Astrocyte (in vitro differentiated cells and primary cell): ENCODE measurements at places on chromosomes 7 and 10. TPM values are rescaled to one million over a fixed set of nuclear protein-coding genes. Genes with fewer than 3 reads are reported as not detected.

DNA sequence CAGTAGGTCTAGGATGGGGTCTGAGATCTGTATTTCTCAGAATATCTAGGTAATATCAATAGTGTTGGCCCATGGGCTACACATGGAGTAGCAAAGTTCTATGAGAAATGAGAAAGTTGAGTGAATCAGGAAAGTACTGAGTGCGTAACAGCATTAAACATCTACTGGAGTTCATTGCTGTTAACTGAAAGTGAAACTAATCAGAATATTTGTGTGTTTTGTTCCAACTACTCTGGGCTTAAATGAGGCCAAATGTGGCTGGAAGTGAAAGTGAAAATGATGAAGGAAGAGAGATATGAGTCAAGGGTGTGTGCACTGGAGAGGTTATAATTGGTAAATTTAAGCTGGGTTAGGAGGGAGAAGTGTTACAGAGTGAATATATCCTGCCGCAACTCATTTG is 46.5 kb downstream of the TMEM106B start:
- peak; percentile 35 for DNase-seq

DNA sequence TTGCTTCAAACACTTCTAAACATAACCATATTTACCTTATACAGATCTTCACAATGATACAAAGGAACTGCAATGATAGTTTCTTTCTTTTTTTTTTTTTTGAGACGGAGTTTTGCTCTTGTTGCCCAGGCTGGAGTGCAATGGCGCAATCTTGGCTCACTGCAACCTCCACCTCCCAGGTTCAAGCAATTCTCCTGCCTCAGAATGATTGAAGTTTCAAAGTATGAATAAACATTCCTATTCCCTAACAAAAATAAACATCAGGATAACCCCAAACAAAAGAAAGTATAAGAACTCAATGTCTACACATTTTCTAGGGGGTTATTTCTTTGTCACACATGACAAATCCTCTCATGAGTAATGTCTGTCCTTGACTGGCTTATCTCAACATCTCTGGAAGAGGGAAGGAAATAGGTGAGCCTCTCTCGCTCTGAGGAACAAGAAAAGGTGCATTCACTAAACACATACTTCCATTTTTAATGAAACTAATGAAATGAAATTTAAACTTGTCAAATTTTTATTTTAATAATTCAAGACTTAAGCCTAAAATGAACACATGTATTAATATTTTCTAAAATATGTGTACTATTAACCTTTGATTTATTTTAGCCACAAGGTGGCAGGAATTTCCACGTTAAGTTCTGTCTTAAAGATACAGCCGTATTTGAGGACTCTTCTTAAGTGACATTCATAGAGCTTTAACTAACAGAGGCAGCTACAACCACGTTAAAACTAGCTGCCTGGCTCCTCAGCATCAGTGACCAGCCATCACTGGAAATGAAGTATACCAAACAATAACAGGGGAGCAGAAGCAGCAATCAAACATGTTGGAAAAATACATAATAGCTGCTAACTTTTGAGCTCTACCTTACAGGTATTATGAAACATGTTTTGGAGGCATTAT is 58.3 kb downstream of the MALSU1 start:
- DNase-seq, result peak; percentile 57

DNA sequence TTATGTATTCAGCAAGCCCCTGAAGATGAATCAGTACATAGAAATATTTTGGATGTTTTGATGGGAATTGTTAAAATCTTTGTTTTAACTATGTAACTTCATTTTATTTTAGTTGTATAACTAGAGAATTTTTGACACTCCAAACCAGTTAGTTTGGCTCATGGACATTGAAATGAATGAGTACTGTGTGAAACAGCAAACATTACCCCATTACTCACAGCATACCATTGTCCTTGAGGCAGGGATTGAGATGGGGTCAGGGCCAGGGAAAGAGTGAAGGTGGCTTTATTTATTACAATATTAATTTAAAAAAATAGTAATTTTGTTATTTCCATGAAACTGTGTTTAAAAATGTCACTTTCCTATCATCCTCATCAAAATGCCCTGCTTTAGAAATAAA is 4.8 kb upstream of the BMPER start:
- DNase-seq, result no peak

The CCDC146 gene
- 1.8 and 2.0 TPM in 2 replicates for total RNA-seq

GRCh38 chr10:130040817-130041330 is 69.8 kb downstream of the C10orf143 start:
- no peak for DNase-seq

The HOXA11 gene
- total RNA-seq, result not detected in 2 replicates

GRCh38 chr7:73968487-73968886 is 59.5 kb upstream of the ELN start:
- DNase-seq, result no peak

- no peak for DNase-seq
Observed at GRCh38 chr7:82051601-82052000, 281.8 kb upstream of the HGF start.

GRCh38 chr10:125340903-125341302 is 180.5 kb upstream of the CTBP2 start:
- peak; percentile 0 for DNase-seq

The CPXM2 gene
- total RNA-seq, result 5.2 and 5.5 TPM in 2 replicates

DNA sequence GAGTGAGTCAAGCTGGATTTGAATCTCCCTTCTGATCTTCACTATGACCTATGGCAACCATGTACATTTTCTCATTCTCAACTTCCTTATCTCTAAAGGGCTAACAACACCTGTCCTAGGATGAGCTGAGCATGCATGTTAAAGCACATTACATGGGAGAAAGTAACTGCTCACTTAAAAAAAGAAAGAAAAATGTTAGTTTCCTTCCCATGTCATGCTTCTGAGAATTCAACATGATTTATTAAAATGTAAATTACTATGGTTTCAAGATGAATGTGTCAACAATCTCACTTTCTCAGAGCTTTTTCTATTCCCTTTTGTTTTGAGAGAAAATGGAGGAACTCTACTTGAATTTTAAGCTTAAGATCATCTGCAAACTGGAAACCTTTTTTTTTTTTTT is 295.3 kb downstream of the SKIDA1 start:
- DNase-seq, result no peak

- no peak for DNase-seq
Observed at GRCh38 chr7:7829667-7830066, 111.3 kb upstream of the RPA3 start.

The ZMIZ2 gene
- total RNA-seq, result 62.5 and 76.8 TPM in 2 replicates

The INA gene
- 26.9 and 39.6 TPM in 2 replicates for total RNA-seq

- no peak for DNase-seq
Observed at GRCh38 chr7:148304456-148304855, 286.1 kb upstream of the C7orf33 start.

DNA sequence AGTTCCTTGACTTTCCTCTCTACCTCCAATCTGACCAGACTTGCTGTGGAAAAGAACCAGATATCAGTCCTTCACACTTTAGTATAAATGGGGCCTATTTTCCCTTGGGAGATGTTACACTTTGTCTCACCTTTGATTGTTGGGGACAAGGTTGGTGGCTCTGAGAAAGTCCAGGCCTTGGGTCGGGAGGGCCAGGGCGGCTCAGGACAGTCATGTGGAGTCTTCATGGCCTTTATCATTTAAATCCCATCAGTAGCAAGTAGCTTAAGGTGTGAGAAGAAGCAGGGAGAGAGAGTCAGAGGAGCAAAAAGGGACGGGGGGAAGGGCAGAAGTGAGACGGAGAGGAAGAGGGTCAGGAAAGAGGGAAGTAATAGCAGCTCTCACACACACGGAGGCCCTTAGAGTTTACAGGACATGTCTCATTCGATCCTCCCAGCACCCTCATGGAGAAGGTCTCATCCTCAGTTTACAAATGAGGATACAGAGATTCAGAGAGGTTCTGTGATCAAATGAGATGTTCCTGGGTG is 40.5 kb downstream of the TBATA start:
- no peak for DNase-seq
